ENCODE measurements at places on chromosomes 16 and 17.

DNA sequence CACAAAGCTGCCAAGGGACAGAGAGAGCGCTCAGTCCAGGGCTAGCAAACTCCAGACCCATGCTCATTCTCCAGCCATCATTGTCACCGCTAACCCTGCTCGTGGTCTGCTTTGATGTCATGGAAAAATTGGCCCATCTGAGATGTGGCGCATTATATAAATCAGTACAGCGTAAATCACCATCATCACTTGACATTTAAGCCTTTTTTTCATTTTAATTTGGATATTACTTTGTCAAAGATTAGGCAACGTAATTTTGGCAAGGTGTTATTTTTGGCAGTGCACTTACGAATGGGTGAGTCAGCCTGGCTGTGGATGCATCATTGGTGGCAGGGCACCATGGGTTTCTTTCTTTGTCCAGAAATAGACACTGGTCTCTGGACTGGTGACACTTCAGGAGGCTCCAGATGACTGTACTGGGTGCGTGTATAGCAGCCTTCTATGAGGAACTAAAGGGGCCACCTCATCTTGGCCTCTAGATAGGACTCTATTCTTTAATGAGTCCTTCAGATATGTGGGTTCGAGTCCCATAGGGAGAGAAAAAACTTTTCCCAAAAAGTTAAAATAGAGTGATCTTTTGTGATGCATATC lies 166.3 kb downstream of the MSI2 start:
- DNase-seq: peak; percentile 85

- no peak for DNase-seq
These were observed 51.3 kb upstream of the TMC5 start for GRCh38 chr16:19366391-19366790.

- DNase-seq: no peak
These were observed 400 bp downstream of the HCFC1R1 start for GRCh38 chr16:3023415-3023668.

GRCh38 chr17:49498029-49498615 lies 3.0 kb downstream of the NGFR start:
- no peak for DNase-seq

GRCh38 chr16:11667221-11667823 lies 933 bp upstream of the SNN start:
- DNase-seq: no peak

GRCh38 chr17:41615454-41615853 lies 2.9 kb upstream of the KRT16 start:
- no peak for DNase-seq

DNA sequence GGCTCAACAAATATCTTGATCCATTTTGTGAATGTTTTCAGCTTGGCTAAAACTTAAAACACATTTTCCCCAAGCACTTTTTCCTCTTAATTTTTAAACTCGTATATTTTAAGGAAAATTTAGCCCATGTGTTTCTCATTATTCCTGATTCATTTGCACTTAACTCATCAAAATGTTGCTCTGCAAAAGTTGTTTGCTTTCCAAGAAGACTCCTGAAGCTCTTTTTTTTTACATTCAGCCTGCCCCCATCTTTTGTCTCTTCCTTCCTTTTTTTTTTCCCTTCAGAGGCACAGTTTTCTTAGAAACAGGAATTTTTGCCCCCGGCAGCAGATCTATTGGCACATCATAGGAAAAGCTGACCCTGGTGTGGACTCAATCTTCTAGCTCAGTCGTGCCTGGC lies 155.0 kb upstream of the SALL1 start:
- no peak for DNase-seq

GRCh38 chr17:69762766-69763165 lies 312.3 kb upstream of the KCNJ16 start:
- no peak for DNase-seq

DNA sequence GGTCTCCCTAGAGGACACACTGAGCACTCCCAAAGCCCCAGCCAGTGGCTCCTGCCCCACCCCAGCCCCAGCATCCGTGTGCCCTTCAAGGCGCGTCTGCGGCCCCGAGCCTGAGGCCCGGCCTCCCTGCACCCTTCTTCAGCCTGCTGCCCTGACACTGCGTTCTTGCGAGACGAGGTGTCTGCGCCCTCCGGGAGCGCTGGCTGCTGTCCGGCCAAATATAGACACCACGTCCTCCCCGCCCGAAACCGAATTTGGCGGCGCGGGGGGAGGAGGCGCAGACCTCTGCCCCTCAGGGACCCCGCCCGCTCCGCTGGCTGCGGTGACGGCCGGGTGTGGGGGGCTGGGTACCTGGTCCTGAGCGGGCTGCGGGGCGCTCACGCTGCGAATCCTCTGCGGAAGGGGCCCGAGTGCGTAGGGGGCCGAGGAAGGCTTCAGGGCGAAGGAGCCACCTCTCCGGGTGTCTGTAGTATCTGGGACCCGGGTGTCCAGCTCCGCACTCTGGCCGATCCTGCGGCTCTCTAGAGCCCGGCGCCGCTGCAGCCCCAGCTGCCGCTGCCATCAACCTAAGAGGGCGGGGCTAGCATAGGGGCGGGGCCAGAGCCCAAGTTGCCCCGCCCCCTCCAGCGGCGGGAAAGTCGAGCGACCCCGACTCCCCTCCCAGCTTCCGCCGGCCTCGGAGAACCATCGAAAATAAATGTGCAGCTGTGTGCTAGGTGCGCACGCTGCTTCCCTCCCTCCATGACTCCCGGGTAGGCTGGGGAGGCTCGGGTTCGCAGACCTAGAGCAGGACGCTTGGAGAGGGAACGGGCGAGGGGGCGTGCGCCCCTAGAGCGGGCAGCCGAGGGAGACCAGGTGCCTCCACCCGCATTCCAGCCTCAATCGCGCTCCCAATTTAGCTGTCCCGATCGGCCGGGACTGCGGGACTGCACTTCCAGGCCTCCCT lies at the start of gene CORO6:
TSS of gene CORO6 (minus strand) at position 576 of the 946 bp plus-strand sequence. CDS start 1,491 bp downstream, outside the sequence.
- DNase-seq: peak; percentile 58

DNA sequence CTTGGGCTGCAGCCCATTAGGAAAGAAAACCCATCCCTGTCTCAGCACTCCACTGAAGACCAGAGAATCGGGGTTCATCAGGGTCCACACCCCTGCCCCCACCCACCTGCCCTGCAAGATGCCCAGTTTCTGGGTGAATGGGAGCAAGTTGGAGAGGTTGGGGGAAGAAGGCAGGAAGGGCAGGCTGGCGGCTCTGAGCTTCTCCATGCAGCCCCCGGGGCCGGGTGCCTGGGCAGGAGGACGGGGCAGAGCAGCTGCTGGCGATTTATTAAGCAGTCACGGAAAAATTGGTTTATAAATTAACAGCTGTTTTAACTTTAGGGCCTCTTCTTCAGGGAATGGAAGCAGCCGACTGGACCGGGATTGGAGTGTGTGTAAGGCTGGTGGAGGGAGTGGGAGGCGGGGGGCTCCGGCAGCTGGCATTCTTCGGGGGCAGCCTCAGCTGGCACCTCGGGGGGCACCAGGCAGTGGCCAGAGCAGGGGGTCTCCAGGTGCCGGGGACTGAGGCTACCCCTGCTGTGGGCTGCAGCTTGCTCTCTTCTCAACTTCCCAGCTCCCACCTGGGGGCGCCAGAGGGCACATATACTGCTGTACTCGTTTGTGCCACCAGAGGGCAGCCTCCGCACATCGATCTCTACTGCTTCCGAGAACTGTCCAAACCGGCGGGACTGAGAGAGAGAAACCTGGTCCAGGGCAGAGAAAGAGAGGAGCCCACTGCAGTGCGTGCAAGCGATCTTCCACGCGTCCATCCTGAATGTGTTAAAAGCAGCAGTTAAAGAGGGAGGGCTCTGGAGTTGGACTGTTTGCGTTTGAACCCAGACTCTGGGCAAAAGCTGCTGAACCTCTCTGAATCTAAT lies 5.0 kb upstream of the PPP1R1B start:
- DNase-seq: peak; percentile 84

- DNase-seq: peak; percentile 81
These were observed 4.7 kb upstream of the IL17C start for GRCh38 chr16:88633684-88634140.

- no peak for DNase-seq
These were observed 125.2 kb downstream of the ZFHX3 start for GRCh38 chr16:72922714-72923113.

- DNase-seq: peak; percentile 90
These were observed 169.8 kb downstream of the PITPNC1 start for GRCh38 chr17:67546578-67547527.

DNA sequence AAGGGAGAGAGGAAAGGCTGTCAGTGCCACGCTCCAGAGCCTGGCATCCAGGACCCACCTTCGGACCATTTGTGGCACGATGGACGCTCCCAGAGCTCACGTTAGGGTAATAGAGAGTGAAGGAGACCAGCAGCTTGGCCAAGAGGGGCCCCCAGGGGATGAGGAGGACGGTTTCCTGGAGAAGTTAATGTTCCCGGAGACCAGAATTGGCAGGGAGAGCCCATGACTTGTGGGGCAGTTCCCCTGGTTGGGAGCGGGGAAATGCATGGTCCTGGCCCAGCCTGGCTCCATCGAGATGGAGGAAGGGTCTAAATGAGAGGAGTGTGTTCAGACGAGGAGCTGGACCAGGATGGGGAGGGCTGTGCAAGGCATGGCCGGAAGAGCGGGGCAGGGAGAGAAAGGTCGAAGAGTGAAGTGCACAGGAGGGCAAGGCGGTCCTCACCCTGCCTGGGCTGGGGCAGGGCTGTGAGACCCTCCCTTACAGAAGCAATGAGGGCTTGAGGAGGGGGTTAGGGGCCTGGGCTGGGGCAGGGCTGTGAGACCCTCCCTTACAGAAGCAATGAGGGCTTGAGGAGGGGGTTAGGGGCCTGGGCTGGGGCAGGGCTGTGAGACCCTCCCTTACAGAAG lies 2.9 kb upstream of the HIC1 start:
- no peak for DNase-seq

Data from suppressor macrophage treated with lipopolysaccharide for 1 hour (primary cell).